Stimulated activated CD4-positive, alpha-beta T cell treated with anti-CD3 and anti-CD28 coated beads, TNF-alpha, amount 100 ng/mL, for 1 hour (primary cell): ENCODE measurements at places on chromosomes 4 and X.
A peak's percentile ranks its signal among the peaks of the same experiment; 100 is the strongest.

DNA sequence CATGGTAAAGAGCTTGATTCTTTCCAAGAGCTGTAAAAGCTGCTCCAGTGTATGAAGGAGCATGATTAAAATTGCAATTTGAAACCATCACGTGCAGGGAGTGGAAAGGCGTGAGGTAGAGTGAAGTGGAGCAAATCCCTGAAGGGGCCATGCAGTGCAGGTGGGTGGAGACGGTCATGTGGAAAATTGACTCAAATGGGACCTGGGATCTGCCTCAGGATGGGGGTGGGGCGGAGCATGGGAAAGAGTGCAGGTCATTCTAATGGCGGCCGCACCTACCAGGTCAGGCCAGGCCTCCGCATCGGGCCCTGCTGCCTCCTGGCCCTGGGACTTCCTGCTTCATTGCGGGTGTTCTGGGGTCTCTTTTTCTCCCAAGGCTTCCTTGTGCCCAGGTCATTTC lies 25.3 kb upstream of the TRIM60 start:
- no peak for DNase-seq

DNA sequence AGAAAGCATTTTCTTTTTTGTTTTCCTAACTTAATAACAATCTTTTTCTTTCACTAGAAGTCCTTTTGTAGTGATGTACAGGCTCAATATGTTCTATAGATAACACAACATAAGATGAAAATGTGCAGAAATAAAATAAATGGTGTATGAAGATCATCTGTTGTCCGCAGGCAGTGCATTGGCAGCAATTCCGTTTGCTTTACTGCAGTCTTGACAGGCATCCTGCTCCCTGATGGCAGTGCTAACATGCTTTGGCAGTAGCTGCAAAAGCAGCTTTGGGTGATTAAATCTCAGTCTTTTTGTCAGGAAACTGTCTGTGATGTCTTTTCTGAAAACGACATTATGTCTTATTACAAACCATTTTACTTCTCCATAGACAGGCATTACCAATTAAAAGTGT lies 131.4 kb downstream of the TRAM1L1 start:
- DNase-seq = no peak

GRCh38 chr4:95045429-95045828 lies 287.7 kb downstream of the BMPR1B start:
- no peak for DNase-seq

GRCh38 chr4:6444582-6444981 lies 27.8 kb downstream of the PPP2R2C start:
- DNase-seq = no peak

DNA sequence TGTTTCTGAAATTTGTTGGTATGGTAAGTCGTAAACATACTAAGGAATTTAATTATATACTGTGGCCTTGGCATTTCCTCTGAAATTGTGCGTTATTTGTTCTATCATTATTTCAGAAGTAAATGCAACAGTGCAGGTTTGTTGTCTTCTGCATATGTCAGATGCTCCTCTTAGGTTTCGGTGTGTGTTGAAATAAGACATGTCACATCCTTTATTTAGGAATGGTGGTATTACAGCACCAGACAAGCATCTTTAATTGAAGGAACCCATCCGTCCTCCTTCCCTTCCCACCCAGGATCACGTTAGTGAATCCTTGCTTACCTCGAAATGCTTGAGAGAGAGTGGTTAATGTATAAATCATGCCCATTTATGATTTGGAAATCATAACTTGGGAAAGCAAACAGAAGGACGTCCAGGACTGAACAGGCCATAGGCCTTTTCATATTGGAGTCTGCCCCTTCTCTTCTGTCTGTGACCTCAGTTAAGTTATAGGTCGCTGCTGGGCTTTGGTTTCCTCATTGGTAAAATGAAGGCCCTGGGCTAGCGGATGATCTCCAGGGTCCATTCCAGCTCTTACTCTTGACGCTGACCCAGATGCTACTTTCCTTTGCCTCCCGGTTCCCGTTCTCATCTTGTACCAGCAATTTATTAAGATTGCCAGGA lies 134.1 kb downstream of the KLHL8 start:
- no peak for DNase-seq

DNA sequence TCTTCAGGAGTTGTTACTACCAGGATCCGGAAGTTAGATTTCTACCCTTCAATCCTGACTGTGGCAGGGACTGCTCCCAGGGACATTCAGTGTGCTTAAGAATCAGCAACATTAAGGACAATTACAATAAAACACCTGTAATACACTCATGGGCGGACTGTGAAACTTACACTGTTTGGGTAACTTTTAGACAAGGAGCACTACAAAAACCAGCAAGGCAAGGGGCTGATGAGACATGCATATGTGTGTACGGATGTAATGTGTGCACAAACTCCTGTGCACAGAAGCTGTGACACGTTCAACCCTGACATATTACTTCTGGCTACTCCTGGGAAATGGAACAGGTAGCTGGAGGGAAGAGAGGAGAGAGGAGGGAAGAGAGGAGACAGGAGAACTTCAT lies 75.8 kb downstream of the FAT1 start:
- no peak for DNase-seq

GRCh38 chrX:134512566-134512965 lies 52.6 kb downstream of the HPRT1 start:
- DNase-seq = no peak

- DNase-seq = no peak
Observed at GRCh38 chr4:16893141-16893651, 5.2 kb downstream of the LDB2 start.

DNA sequence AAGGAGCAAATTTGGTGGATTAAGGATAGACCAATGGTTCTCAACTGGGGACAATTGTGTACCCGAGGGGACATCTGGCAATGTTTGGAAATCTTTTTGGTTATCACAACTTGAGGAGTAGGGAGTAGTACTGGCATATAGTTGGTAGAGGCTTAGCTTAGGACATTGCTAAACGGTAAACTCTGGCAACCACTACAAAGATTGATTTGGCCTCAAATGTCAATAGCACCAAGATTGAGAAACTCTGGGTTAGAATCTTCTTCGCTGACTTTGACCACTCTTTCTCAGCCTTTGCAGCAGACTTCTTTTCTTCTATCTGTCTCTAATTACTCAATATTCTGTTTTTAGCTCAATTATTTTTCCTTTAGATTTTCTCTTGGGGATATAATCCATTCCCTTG lies 1.5 kb upstream of the NBDY start:
- no peak for DNase-seq

DNA sequence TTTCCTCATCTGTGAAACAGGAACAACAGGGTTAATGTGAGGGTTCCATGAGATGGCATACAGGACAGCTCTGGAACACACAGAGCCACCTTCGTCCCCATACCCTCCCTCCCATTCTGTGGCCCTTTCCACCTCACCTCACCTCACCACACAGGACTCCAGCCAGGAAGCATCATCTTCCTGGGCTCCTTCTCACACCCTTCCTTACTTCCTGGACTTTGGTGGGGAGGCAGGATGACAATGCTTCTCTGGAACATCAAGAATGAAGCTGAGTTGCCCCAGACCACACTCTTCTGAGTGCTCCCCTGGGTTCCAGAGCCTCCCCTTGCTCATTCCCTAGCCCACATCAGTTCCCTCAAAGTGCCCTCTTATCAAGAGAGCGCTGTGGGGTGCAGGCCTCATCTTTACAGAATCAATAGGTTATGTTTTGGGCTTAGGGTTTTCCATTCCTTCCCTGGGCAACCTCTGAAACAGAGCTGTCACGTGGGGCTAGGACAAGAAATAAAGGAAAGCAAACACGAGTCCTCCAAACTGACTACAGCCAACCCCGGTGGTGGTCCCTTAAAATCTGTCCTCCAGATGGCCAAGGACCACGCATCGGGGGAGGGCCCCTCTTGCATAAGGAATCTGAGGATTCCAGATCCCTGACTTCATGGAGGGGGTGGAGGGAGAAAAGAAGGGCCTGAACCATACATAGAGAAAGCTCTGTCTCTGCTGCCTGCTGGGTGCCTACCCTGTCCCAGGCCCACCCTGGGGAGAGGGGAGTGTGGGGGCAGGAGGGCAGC lies 74.4 kb upstream of the ATP6AP2 start:
- DNase-seq = no peak

DNA sequence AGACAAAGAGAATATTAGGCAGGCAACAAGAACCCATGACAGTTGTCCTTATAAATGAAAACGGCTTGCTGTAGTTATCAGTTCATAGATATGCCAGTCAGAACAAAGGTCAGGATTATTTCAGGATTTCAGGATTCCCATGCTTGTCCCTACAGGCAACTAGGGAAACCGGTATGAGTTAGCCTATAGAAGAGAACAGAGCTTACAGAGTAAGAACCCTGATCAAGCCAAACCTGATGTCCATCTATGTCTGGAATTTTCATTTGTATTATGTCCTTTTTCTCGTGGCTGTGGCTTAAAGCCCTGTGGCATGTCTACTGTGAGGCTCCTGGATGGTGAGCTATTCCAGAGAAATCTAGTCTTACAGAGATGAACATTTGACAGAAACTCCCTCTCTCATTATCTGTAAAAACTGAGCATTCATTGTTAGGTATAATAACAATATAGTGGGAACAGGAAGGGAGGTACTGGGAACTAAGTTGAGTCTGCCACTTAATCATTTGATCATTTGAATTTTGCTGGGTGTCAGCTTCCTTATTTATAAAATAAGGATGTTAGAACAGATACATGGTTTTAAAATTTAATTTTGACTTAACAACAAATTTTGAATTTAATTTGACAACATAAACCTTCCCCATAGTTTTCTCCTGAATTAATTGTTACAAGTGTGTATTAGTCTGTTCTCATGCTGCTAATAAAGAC lies 129.5 kb upstream of the KLF3 start:
- no peak for DNase-seq

- DNase-seq = no peak
Observed at GRCh38 chr4:24850674-24851073, 55.3 kb downstream of the SOD3 start.

DNA sequence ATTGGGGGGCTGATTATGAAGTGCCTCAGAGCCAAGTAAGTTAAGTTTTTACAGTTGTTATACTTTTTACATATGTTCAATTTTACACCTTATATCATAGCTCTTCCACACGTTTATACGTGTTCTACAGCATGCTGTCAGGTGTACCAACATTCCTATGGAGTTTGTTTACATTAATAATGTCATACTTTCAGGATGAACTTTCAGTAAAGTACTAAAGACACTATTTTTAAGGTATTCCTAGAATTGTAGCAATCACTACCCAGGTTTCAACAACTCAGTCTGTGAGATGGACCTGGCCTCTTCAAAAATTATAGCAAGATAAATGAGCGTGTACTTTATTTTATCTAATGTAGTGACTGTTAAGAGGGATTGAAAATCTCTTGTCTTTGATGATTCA lies 92.6 kb downstream of the PTPN13 start:
- no peak for DNase-seq

DNA sequence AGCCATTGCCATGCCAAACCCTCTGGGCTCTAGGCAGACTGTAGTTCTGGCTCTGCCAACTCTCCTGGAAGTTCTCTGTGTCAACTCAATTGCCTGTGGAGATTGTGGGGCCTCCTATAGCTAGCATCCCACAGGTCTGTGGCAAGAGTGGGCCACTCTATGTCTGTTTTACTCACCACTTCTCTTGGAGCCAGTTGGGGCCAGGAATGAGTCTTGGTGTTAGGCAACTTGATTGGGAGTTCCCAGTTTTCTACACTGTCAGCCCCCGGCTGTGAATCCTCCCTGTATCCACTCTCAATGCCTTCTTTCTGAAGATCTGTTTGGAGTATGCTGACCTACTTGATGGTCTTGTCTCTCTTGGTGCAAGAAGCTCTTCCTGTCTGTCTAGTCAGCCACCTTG lies 48.2 kb upstream of the EPGN start:
- DNase-seq = no peak

DNA sequence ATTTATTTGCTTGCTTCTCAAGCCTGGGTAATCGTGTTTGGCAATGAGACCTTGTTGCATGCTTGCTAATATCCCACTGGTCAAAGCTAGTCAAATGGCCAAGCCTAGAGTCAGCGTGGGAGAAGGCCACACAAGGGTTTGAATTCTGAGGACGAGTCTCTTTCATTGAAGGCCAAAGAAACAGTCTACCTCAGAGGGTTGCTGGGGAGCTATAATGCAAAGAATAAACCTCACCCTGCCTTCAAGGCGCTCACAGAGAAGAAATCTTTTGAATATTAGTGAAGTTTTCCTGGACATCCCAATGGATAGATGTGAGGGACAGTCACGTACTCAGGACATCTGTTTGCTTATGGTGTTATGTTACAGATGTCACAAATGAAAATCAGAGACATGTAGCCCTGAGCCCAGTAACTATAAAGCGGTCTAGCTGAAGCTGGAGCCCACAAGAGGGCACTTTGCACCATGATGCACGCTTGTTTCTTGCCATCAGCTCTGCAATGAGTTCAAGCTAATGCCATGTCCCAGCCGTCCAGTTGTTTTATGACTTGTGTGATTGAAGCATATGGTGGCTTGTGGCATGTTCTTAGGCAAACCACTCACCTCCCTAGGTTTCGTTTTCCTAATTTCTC lies 1.1 kb upstream of the TLR3 start:
- peak; percentile 4 for DNase-seq

- no peak for DNase-seq
Observed at GRCh38 chr4:2298532-2298991, 36.7 kb upstream of the MXD4 start.
